ENCODE measurements at places on chromosomes 4 and X.

DNA sequence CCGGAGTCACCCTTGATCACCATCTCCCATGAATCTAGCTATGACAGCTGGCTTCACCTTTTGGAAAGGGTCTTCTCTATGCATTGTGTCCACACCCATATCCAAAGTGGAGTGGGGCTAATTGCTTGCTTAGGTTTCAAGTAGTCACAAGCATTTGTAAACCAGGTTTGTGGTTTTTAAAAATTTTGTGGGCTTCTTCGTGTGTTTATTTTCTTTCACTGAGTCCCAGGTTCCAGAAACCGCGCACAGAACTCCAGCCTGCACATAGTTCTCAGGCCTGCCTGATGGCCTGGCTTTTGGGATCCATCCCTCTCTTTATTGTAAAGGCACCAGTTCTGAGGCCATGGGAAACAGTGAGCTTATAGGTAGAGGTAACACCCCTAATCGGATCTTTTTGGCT is 70.2 kb upstream of the TLR3 start:
- DNase-seq, result no peak

DNA sequence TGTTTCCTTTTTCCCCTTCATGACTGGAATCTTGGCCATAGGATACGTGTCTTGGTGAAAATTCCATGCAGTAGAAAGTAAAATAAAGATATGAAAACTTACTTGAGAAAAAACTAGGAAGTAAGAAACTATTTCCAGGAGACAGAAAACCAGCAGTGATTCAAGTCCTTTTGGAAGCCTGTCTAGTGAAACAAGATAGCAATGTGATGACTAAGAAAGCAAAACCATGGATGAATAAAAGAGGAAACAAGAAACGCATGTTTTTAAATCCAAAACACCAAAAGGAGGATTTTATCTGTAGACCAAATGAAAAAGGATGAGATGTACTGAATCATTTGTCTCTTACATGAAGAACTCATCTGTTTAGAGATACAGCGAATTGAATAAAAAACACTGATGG is 1430.0 kb downstream of the ARAP2 start:
- no peak for DNase-seq

DNA sequence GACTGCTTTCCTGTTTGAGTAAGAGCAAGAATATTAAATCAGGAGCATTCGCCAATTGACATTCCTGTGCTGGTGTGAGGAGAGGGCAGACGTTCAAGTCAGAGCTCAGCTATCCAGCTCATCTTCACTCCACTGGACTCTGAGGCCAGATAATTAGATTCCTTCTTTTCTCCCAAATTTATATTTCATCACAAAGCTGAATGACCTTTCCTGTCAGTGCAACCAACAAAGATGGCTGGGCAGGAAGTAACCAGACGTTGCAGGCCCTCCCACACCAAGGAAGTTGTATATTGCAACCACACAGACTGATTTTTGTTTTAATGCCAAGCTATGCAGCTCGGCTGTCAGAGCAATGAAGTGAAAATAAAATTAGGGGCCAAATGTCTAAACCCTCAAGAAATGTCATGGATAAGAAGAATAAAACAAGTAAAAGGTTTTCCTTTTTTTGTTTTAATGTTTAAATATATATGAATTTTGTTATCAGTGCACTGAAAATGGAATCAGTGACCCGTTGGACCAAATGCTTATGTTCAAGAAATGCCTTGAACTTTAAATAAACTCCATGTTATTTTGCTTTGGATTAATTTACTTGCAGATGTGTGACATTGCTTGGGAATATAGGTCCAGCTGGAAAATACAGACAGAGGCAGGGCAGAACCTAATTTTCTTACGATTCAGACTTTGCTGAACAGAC is 578.9 kb upstream of the FAT1 start:
- no peak for DNase-seq

DNA sequence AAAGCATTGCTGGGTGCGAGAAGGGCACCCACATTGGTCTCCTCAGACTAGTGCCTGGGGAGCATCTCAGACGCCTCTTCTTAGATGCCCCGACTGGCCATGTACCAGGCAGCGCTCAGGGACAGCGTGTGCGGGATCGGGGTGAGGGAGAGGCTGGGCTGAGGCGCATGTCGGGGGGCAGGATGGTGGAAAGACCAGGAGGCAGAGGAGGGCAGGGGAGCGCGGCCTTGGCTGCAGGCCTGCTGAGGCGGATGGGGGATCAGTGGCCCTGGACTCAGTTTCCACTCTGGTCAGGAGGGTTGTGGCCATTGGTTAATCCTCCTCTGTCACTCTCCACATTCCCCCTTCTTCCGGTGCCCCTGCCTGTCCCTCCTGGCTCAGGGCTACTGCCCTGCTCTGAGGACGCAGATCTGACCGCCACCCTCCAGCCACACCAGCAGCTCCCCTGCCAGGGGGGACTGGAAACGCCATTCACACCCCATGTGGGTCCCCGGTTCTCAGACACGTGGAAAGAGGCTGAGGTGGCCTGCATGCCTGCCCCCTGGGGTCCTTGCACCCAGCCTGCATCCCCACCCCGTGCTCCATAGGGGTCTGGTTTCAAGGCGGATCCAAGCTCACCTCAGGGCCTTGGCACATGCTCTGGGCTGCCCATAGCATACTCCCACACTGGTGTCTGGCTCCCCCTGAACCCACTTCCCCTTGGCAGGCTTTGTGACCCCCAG is 105.9 kb downstream of the CPZ start:
- DNase-seq, result no peak

DNA sequence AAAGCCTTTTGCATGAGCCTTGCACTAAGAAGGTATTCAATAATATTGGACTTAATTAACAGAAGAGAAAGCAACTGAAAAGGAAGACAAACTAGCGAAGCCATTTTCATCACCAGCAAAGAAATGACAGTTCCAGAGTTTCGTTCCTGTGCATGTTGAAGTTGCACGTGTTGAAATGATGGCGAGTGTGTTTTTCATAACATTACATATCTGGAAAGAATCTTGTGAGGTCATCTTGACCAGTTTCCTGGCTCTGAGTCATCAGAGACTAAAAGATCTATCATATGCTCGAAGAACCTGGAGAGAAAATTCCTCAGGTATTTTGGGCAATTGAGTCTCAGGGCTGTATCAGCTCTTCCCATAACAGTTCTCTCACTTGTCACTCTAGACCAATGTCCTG is 106.2 kb upstream of the MAML3 start:
- no peak for DNase-seq

DNA sequence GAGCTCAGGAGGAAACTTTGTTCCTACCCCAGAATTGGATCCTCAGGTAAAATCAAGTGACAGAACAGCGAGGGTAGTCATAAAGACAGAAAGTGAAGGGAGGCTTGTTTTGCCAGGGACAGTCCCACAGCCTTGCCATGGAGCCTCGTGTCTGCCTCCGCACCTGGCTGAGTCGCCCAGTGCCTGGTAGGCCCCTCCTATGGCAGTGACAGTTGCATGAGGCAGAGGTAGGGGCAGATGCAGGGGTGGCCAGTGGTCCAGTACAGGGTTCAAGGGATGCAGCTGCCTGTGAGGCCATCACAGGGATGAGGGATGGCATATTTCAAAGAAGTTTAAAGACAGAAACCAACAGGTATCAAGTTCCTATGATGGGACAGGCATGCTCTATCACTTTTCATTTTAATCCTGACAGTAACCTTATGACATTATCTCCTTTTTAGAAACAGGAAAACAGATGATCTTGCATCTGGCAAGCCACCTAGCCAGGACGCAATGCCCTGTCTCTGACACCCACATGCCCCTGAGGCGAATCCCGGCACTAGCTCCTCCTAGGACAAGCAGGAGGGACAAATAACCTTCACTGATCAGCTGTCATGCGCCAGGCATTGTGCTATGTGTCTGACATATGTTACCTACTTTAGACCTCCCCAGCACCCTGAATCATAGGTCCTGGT is 127.4 kb upstream of the ENPP6 start:
- DNase-seq, result no peak

- no peak for DNase-seq
These were observed 6.4 kb downstream of the FAM200B start for GRCh38 chr4:15688051-15688450.

DNA sequence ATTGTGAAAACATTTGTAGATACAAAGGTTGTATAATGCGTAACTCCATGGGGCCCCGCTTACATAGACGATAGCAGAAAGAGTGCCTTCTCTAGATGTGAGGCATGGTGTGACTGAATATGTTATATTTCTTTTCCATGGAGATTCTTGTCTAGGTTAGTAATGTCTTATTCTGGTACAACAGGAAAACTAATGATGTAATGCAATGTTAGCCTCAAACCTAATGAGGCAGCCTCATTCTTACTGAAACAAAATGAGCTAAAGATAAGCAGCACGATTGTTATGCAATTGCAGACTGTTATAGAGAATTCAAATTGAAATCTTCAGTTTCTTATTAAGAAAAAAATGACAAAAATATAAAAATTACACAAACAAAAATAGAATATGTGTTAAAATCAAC is 171.1 kb upstream of the ANKRD50 start:
- DNase-seq, result no peak

DNA sequence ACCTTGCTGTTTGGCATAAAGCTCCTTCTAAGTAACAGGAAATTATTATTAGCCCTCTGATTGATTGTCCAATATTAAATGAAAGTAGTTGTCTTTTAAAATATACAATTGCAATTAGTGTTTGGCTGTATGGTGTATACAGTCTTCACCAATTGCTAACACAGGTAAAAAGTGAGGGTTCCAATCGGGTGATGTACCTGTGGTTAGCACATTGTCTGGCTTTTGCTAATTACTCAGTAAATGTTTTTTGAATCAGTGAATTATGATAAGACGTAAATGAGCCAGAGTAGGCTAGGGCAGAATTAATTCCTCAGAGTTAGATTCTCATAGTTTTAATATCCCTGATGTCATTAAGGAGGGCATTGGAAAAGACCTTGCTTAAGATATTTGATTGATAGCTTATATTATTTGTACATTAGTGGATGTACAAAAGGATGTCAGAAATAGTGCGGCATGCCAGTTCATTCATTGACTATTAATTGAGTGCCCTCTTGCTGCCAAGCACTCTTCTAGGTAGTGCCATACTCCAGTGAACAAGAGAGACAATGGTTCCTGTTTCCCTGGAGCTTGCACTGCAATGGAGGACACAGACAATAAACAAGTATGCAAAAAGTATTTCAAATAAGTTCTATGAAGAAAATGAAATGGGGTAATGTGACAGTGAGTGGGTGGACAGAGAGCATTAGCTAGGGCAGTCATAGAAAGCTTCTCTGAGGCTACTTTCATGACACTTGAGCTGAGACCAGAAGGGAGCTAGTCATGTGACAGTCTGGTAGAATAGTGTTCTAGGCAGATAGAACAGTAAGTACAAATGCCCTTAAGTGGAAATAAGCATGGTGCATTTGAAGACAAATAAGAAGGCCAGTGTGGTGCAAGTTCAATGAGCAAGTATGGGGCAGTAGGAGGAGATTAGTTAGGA is 205.9 kb upstream of the CASK start:
- no peak for DNase-seq

- DNase-seq, result no peak
These were observed 2.7 kb downstream of the ENPP6 start for GRCh38 chr4:184214931-184215330.

Data from suppressor macrophage (primary cell).